Activated CD4-positive, alpha-beta memory T cell treated with anti-CD3 and anti-CD28 coated beads for 36 hours (primary cell): ENCODE measurements at places on chromosomes 16 and 17. TPM values are rescaled to one million over a fixed set of nuclear protein-coding genes. Genes with fewer than 3 reads are reported as not detected.

Gene ANKRD40CL
- not detected for total RNA-seq

Gene CLEC18B
- total RNA-seq, result 0.34 TPM

Gene GPRC5C
- total RNA-seq, result 0.40 TPM

Gene DPEP1
- total RNA-seq, result not detected

Gene MT1H
- total RNA-seq, result not detected

Gene MSLN
- not detected for total RNA-seq

Gene BCL6B
- total RNA-seq, result 0.53 TPM

Gene DOC2B
- 0.12 TPM for total RNA-seq

Gene ZPBP2
- 0.61 TPM for total RNA-seq

Gene MYH2
- total RNA-seq, result not detected

Gene MT1F
- total RNA-seq, result 8.5 TPM

Gene MYCBPAP
- 8.5 TPM for total RNA-seq

Gene CRHR1
- not detected for total RNA-seq

Gene SEC14L5
- not detected for total RNA-seq

Gene MAPT
- 1.8 TPM for total RNA-seq
